ENCODE measurements at places on chromosomes 11 and 22.

DNA sequence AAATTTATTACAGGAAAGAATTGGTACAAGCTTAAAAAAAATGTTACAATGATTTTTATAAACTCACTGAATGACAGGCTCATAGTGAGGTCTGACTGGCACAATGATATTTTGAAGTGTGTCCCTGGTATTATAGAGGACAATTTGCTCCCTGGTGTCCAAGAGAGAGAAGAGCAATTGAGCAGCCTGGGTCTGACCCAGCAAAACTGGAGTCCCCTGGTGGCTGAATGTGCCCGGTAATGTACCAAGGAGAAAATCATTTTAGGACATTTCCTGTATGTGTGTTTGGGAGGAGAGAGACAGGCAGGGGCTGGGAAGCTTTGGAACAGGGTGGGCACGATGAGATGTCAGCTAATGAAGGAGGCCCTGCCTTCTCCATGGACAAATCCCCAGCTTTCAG is 125.3 kb downstream of the APOL5 start:
- peak; percentile 48 for DNase-seq

DNA sequence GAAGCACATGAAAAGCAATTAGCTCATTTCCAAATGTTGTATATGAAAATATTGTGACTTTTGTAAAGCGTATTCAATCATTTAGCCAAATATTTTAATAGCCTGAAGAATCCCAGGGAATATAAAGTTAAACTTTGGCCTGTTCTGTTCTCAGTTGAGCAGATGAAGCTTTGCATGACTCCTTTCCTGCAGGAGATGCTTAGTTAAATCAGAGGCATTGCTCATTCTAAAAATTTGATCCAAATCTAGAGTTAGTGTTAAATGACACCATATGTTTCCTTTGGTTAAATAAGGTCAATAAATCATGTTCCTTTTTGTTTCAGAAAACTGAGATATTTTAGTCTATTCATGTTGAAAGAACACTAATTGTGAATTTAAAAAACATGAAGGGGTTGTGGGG is 51.2 kb upstream of the BIRC3 start:
- DNase-seq = no peak

GRCh38 chr22:25013607-25014006 is 61.1 kb downstream of the KIAA1671 start:
- DNase-seq = peak; percentile 54

- no peak for DNase-seq
Measured at GRCh38 chr22:42289671-42290541, 19.5 kb upstream of the TCF20 start.

GRCh38 chr11:119371778-119372182 is 9.7 kb downstream of the USP2 start:
- DNase-seq = peak; percentile 59

- no peak for DNase-seq
Measured at GRCh38 chr11:8987446-8987845, 16.4 kb downstream of the NRIP3 start.

DNA sequence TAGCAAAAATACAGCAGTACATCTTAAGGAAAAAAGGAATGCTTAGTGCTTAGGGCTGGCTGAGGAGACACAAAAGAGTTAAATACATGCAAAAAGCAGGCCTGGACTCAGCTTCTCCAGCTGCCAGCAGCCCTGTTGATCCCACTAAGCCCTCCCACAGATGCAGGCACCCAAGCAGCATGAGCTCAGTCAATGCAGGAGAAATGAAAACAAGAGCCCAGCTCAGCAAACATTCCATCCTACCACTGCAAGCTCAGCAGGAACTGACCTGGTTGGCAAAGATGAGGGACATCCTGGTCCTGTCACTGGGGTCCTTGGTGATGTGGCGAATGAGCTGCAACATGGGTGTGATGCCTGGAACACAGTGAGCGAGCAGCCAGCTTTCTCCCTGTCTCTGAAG is 5.8 kb downstream of the CYB5R2 start:
- no peak for DNase-seq

DNA sequence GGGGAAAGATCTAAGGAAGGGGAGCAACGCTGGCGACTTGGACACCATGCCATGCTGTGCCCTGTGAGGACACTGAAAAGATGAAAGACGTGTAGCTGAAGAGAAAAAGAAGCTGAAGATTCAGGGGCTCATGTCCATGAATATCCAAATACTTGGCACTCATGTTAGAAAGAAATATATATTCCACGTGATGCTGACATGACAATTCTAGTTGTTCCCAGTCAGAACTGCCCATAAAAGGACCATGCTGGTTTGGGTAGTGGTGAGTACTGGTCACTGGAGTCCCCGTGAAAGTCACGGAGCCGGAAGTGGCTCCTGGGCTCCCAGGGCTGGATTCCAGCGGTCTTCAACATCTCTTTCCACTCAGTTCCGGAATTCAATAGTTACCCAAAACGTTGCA is 9.9 kb downstream of the MS4A15 start:
- DNase-seq = no peak

DNA sequence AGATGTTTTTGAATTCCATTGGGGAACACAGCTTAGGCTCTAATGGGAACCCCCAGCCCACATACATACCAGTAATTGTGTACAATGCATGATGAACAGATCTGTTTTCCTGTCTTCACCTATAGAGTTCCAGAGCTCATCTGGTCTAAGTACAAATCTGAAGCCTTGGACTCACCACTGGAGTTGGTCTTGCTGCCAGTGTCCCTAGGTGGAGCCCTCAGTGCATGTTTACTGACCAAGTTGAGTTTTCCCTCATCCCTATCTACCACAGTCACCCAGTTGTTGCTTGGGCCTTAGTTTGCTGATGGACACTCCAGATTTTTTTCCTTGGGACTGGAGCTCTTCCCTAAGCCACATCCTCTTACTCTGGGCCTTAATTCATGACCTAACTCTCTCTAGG is 159.2 kb upstream of the DDI1 start:
- no peak for DNase-seq

DNA sequence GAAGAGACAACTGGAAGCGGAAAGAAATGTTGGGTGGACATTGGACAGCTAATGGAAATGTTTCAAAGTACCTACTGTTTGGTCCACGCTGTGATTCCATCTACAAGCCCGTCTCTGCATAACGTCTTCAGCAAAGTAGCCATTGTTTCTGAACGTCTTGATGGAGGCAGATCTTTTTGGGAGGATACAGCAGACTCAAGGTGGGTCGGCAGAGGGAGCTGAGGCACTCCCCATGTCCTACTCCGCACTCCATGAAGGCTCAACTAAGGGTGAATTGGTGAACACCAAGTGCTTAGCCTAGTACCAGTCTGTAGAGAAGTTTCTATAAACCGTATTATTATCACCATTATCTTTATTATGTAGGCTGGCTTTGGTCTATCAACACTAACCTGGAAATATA is 45.8 kb downstream of the PRR5L start:
- no peak for DNase-seq

GRCh38 chr11:17293311-17293710 is 16.8 kb downstream of the NUCB2 start:
- no peak for DNase-seq

DNA sequence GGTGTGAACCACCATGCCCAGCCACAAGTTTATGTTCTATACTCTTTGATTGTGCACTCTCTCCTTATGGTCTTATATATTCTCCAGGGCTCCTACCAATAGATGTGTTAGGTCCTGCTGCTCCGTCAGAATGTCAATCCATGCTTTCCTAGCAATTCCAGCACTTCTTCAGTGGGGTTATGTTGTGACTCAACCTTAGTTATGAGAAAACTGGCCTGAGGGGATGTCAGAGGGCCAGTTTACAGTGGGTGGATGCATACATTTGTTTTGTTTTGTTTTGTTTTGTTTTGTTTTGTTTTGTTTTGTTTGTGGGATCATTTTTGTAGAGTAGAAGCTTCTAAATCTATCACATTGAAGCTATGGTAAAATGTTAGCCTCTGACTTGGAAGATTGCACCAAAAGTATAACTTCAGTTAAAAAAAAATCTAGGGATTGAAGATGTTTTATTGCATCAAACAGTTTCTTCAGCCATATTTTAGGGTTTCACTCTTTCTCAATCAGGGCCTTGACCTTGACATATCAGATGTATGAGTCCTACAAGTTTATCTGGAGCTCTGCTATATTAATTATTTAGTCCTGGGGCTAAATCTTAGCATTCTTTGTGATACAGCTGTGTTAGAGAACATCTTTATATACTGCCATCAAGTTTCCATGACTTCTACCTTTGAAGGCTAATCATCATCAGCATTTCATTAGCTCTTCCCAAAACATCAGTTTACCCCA is 191.6 kb upstream of the CNTN5 start:
- no peak for DNase-seq

Measured in bronchial epithelial cell (primary cell).